ENCODE measurements at places on chromosomes 16 and 17. TPM values are rescaled to one million over a fixed set of nuclear protein-coding genes. Genes with fewer than 3 reads are reported as not detected.

GRCh38 chr17:81251094-81251708 is 12.1 kb downstream of the NDUFAF8 start:
- peak; percentile 69 for DNase-seq

DNA sequence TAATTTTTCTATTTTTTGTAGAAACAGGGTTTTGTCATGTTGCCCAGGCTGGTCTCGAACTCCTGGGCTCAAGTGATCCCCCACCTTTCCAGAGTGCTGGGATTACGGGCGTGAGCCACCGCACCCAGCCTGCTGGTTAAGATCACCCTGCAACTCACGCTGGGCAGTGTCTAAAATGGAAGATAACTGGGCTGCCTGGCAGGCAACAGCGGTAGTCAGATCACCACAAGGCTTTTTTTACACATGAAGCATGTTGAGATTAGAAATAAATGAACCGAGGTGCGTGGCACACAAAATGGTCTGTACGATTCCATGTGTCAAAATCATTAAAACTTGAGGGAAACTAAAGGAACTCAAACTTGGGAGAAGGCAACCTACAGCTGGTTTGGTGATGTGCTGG is 26.7 kb downstream of the ZNF276 start:
- DNase-seq = no peak

GRCh38 chr17:67615011-67615561 is 102.7 kb upstream of the NOL11 start:
- peak; percentile 72 for DNase-seq

Gene ORAI3
- 11.8 TPM for total RNA-seq

Gene TMEM220
- total RNA-seq = 7.7 TPM

All from right cardiac atrium (tissue), 5 donors.